ENCODE measurements at places on chromosomes 11 and 22.

DNA sequence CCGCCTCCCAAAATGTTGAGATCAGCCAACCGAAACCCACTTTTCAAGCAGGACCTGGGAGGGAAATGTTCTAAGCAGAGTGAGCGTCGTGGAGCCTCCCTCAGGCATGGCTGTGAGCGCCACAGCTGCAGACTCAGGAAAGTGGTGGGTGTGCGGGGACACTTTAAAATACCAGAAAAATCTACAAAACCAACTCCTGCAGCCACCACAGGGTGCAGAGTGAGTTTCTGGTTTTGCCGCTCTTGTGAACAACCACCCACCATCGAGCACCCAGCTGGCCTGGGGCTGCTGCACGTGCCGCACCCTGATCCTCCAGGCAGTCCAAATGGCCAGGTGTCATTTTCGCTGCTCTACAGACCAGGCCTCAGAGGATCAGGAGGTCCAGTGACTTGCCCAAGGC, 46.9 kb downstream of the CELSR1 start:
- DNase-seq: no peak

DNA sequence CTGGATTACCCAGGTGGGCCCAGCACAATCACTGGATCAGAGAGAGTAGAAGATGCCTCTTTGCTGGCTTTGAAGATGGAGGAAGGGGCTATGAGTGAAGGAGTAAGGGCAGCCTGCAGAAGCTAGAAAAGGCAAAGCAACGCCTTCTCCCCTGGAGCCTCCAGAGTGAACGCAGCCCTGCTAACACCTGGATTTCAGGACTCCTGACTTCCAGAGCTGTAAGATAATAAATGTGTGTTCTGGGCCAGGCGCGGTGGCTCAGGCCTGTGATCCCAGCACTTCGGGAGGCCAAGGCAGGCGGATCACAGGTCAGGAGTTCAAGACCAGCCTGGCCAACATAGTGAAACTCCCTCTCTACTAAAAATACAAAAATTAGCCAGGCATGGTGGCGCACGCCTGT, 102.4 kb downstream of the MORC2 start:
- no peak for DNase-seq

DNA sequence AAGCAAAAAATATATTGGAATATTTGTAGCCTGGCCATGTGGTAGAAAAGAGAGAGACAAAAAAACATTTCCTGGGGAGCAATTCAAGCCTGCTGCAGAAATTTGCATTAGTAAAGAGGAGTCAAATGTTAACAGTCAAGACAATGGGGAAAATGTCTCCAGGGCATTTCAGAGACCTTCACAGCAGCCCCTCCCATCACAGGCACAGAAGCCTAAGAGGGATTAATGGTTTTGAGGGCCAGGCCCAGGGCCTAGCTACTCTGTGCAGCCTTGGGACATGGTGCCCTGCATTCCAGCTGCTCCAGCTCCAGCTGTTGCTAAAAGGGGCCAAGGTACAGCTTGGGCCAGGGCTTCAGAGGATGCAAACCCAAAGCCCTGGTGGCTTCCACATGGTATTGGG, 46.8 kb downstream of the PGR start:
- DNase-seq: no peak

GRCh38 chr11:122963961-122964360, 17.7 kb downstream of the BSX start:
- no peak for DNase-seq

- DNase-seq: no peak
Observed at GRCh38 chr11:45379162-45379863, 93.2 kb upstream of the SYT13 start.

DNA sequence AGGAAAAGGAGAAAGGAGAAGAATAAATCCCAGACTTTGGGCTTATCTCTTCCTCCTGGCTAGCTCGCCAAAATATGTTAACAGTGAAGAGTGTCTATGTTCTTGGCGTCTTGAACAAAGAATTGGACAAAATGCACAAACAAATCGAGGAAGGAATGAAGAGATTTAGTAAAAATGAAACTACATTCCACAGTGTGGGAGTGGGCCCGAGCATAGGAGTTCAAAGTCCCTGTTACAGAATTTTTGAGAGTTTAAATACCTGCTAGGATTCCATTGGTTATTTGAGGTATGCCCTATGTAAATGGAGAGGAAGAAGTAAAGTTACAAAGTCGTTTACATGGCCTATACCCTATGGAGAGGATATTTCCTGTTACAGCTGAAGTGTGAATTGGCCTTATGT, 525.1 kb upstream of the CNTN5 start:
- no peak for DNase-seq

GRCh38 chr11:65854852-65855837, 2.8 kb downstream of the CFL1 start:
- no peak for DNase-seq

- no peak for DNase-seq
Observed at GRCh38 chr11:112316971-112317370, 56.3 kb upstream of the PLET1 start.
